Activated naive CD8-positive, alpha-beta T cell treated with anti-CD3 and anti-CD28 coated beads, Interleukin-2, amount 10 ng/mL, durations not matched to agents 7 days and 5 days (primary cell): ENCODE measurements at places on chromosomes 16 and 17. TPM values are rescaled to one million over a fixed set of nuclear protein-coding genes. Genes with fewer than 3 reads are reported as not detected.

DNA sequence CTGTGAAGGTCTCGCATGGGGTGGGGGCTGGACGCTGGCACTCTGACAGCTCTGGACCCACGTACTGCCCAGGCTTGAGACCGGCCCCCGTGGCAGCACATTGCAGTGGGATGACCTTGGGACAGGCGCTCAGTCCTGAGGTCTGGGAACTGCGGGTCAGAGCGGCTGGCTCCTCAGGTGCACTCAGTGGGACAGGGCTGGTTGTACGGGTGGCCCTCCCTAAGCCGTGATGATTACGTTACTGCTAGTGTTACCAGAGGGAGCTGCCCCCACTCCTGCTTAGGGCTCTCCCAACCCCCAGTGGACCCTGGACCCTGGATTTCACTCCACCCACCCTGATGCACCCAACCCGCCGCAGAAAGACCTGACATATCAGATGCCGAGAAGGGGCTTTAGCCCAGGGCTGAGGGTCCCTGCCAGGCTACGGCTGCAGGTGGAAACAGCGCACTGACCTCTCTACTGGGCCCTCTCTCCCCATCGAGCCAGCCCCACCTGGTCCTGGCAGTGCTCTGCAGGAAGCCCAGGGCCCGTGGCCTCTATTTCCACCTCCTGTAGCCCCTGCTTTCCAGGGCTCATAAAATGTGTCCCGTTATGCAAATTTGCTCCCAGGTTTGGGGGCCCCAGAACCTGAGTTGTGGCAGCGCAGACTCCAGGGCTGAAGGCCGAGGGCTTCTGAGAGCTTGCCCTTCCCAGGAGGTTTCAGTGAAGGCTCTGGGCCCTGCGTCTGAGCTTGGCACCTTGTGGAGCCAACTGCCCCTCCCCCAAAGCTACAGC, 77.2 kb downstream of the RTN4RL1 start:
- no peak overlapping the region for H3K27ac ChIP-seq
- H3K27me3 ChIP-seq, result peaks cover 5% of the 10 kb centered on the region
- H3K4me3 ChIP-seq, result no peak overlapping the region
- DNase-seq, result no peak

DNA sequence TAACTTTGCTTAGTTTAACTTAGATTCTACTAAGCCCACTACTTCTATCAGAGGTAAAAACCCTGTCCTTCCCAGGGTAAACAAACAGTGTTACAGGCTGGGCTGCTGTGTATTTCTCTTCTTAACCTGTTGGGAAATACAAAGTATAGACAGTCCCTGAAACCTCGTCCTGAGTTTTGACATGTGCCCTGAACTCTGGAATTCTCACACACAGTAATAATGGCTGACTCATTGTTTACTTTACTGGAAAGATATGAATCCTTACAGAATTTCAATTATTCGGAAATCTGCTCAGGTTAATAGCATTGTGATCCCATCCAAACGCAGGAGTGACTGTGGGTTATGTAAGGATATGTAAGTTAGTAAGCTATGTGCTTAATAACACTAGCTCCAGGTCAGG, 199.1 kb downstream of the TMEM114 start:
- no peak for DNase-seq
- no peaks in the 10 kb centered on the region for H3K4me1 ChIP-seq

DNA sequence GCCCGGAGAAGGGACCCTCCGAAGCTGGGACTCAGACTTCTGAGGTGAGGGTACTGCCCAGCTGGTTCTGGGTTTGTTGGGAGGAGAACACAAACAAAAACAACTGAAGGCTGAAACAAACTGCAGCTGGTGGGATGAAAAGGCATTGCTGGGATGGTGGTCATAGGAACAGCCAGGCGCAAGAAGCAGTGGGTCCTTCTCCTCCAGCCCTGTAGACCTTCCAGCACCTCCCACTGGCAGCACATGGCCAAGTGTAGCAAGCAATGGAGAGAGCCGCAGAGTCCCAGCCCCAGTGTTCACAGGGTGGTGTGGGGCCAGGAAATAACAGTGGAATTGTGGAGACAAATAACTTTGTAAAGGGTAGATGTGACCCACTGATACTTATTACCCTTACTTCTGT, 48.7 kb upstream of the FOXJ1 start:
- peaks cover 62% of the 10 kb centered on the region for H3K4me1 ChIP-seq
- no peaks in the 10 kb centered on the region for H3K27me3 ChIP-seq
- peaks cover 36% of the 10 kb centered on the region for H3K36me3 ChIP-seq
- H3K27ac ChIP-seq, result peak overlapping the region; percentile 97

- H3K27ac ChIP-seq, result no peak overlapping the region
- H3K4me3 ChIP-seq, result no peak overlapping the region
Measured at GRCh38 chr17:51085150-51085805, 35.4 kb downstream of the SPAG9 start.

IGFBP4 gene
- 13.2 TPM for total RNA-seq

CHST4 gene
- not detected for total RNA-seq

PRR15L gene
- not detected for total RNA-seq

DNA sequence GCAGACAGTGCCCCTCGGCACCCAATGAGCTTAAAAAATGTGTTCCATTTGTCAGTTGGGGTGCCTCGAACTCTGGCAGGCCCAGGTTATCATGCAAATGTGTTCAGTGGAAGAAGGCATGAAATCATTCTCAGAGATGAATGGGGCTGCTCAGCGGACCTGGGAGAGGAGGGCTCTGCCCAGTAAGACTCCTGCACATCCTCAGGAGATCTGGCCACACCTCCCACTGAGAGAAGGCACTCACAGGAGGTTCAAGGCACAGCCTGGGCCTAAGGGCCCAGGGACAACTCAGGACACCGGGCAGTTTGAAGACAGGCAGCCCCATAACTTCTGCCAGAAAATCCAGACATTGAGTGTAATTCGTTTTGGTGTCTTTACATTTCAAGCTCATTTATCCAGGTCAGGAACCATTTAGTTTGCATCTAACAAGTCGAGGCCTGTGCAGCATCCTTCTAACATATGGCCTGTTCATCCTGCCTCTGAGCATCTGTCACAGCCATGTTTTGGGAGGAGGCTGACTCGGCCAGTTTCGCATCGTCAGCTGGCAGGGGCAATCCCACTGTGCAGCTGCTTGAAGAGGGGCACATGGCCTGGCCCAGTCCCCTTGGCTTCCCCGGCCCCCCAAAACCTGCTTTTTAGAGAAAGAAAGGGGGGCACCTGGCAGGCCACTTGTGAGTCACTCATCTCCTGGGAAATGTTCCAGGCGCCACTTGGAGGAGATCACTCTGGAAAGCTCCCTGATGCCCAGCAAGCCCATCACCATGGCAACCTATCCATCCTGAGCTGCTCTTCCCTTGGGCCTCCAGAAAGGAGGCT, 31.2 kb upstream of the BCAR1 start:
- H3K27ac ChIP-seq, result no peak overlapping the region
- H3K27me3 ChIP-seq, result peaks cover 74% of the 10 kb centered on the region
- peaks cover 14% of the 10 kb centered on the region for H3K36me3 ChIP-seq
- no peak for DNase-seq
- no peak overlapping the region for H3K4me3 ChIP-seq

- peaks cover 21% of the 10 kb centered on the region for H3K27me3 ChIP-seq
- H3K4me3 ChIP-seq, result no peak overlapping the region
- peaks cover 11% of the 10 kb centered on the region for H3K4me1 ChIP-seq
- H3K27ac ChIP-seq, result no peak overlapping the region
- no peak for DNase-seq
Measured at GRCh38 chr17:50196036-50196435, 5.4 kb downstream of the COL1A1 start.

GRCh38 chr16:74903120-74903519, 81.8 kb downstream of the WDR59 start:
- no peak for DNase-seq
- no peaks in the 10 kb centered on the region for H3K4me1 ChIP-seq
- no peaks in the 10 kb centered on the region for H3K27me3 ChIP-seq
- no peak overlapping the region for H3K4me3 ChIP-seq
- peaks cover 42% of the 10 kb centered on the region for H3K36me3 ChIP-seq

- peak within 1 kb of the TSS; percentile 87 for H3K4me3 ChIP-seq
- DNase-seq, result no peak
- H3K27ac ChIP-seq, result peak within 1 kb of the TSS; percentile 66
- no peaks in the 10 kb centered on the region for H3K36me3 ChIP-seq
Measured at GRCh38 chr17:41812381-41813151, at the start of gene FKBP10. Gene FKBP10 (plus strand): TSS chr17:41813004. CDS start chr17:41813035, 31 bp downstream.

DNA sequence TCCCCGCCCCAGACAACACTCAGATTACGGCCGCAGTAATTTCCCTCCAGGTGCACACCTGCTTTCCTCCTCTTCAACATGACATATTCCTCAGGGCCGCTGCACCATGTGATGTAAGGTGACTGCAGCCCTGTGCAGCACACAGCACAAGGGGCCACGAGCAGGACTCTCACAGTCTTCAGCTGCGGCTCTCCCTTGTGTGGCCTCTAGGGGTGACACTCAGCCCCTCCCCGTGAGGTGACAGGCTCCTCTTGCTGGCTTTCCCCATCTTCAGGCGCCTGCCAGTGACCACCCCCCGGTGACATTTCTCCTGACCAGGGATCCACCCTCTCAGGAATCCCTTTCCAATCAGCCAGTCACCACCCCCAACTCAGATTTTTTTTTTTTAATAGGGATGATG, 31.3 kb upstream of the ABCC3 start:
- no peaks in the 10 kb centered on the region for H3K4me1 ChIP-seq
- no peak for DNase-seq
- H3K27ac ChIP-seq, result no peak overlapping the region
- no peaks in the 10 kb centered on the region for H3K36me3 ChIP-seq
- H3K27me3 ChIP-seq, result peaks cover 21% of the 10 kb centered on the region
- H3K4me3 ChIP-seq, result no peak overlapping the region

GRCh38 chr16:86946396-86946795, 368.0 kb downstream of the FOXL1 start:
- H3K4me1 ChIP-seq, result no peaks in the 10 kb centered on the region
- DNase-seq, result no peak
- H3K4me3 ChIP-seq, result no peak overlapping the region
- no peak overlapping the region for H3K27ac ChIP-seq
- H3K27me3 ChIP-seq, result no peaks in the 10 kb centered on the region
- H3K36me3 ChIP-seq, result no peaks in the 10 kb centered on the region

GRCh38 chr17:5049314-5049841, 14.2 kb upstream of the SLC52A1 start:
- H3K36me3 ChIP-seq, result peaks cover 35% of the 10 kb centered on the region
- peak overlapping the region; percentile 25 for H3K4me3 ChIP-seq
- no peaks in the 10 kb centered on the region for H3K27me3 ChIP-seq
- peak overlapping the region; percentile 39 for H3K27ac ChIP-seq
- H3K4me1 ChIP-seq, result peaks cover 34% of the 10 kb centered on the region
- peak; percentile 59 for DNase-seq

GRCh38 chr17:81510785-81511553, 1.6 kb downstream of the ACTG1 start:
- no peaks in the 10 kb centered on the region for H3K27me3 ChIP-seq
- peak overlapping the region; percentile 89 for H3K27ac ChIP-seq
- DNase-seq, result peak; percentile 63
- peak overlapping the region; percentile 93 for H3K4me3 ChIP-seq

STH gene
- total RNA-seq, result not detected

RGS9 gene
- total RNA-seq, result 3.5 TPM

GRCh38 chr17:43823350-43824084, 9.4 kb downstream of the MPP3 start:
- no peaks in the 10 kb centered on the region for H3K4me1 ChIP-seq
- DNase-seq, result no peak
- no peak overlapping the region for H3K4me3 ChIP-seq
- no peaks in the 10 kb centered on the region for H3K36me3 ChIP-seq

DNA sequence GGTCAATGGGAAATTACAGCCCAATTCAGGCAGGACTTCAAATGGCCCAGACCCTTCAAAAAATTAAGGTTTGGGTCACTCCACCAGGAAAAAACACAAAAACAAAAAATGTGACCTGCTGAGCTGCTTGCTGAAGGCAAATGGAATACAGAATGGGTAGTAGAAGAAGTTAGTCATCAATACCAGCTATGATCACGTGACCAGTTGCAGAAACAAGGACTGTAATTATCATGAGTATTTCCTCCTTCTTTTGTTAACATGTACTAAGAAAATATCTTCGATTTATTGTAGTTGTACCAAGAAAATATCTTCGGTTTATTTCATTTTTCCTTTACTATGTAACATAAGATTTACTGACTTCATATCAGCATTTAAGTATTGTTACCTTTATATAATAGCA, 1183.6 kb downstream of the CDH8 start:
- H3K4me3 ChIP-seq, result no peak overlapping the region
- no peaks in the 10 kb centered on the region for H3K27me3 ChIP-seq
- no peak for DNase-seq
- H3K4me1 ChIP-seq, result no peaks in the 10 kb centered on the region
- H3K27ac ChIP-seq, result no peak overlapping the region

DNA sequence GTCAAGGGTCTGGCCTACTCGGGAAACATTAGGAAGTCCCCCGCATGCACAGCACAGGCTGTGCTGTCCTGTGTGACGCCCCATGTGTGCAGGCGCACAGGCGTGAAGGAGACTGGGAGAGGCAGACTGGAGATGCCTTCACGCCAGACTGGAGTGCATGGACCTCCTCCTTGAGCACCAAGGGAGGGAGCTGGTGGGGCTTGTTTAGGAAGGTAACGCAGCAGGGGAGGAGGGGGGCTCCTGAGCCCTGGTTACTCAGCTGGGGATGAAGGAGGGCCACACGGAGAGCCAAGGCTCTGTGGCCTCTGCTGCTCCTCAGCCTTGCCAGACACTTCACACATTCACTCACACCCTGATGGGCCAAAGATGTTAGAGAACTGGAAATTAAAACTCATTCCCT, 7.7 kb downstream of the HSDL1 start:
- no peak overlapping the region for H3K4me3 ChIP-seq
- no peak for DNase-seq
- no peaks in the 10 kb centered on the region for H3K27me3 ChIP-seq
- H3K4me1 ChIP-seq, result peaks cover 26% of the 10 kb centered on the region

ICAM2 gene
- total RNA-seq, result 61.7 TPM

DNA sequence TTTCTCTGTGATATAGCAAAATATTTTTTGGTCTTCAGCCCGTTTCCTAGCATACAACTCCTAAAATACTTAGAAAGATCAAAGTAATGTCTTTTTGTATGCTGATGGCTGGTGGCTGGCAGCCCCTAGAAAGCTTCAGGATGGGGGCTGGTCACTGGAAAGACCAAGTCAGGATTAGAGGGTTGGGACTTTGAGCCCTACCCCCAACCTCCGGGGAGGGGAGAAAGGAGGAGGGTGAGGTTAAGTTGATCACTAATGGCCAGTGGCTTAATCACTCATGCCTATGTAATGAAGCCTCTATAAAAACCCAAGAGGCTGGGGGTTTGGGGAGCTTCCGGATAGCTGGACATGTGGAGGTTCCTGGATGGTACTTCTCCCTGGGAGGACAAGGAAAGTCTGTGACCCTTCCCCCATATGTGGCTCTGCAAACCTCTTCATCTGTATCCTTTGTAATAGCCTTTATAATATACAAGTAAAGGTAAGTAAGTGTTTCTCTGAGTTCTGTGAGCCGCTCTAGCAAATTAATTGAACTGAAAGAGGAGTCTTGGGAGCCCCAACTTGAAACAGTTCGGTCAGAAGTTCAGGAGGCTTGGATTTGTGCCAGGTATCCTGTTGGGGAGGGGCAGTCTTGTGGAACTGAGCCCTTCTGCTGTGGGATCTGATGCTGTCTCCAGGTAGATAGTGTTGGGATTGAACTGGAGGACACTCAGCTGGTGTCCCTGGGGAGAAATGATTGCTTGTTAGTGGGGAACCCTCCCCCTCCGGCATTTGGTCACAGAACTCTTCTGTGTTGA, 3.5 kb downstream of the SLC7A6 start:
- H3K4me3 ChIP-seq, result peak overlapping the region; percentile 69
- peaks cover 23% of the 10 kb centered on the region for H3K36me3 ChIP-seq
- peaks cover 58% of the 10 kb centered on the region for H3K4me1 ChIP-seq
- peak overlapping the region; percentile 77 for H3K27ac ChIP-seq

KCNJ12 gene
- not detected for total RNA-seq

SLC16A3 gene
- total RNA-seq, result 211 TPM

USP22 gene
- 146 TPM for total RNA-seq
